Aorta (tissue), 5 donors: ENCODE measurements at places on chromosomes 5 and 9.
A peak's percentile ranks its signal among the peaks of the same experiment; 100 is the strongest.

GRCh38 chr9:121179930-121180681 is 21.6 kb downstream of the RAB14 start:
- H3K36me3 ChIP-seq = peaks cover 5% of the 10 kb centered on the region
- H3K4me3 ChIP-seq = no peak overlapping the region
- H3K4me1 ChIP-seq = no peaks in the 10 kb centered on the region
- no peak overlapping the region for H3K27ac ChIP-seq
- no peaks in the 10 kb centered on the region for H3K27me3 ChIP-seq

- no peaks in the 10 kb centered on the region for H3K36me3 ChIP-seq
- no peak overlapping the region for H3K27ac ChIP-seq
- DNase-seq = no peak
- no peaks in the 10 kb centered on the region for H3K4me1 ChIP-seq
These were observed 24.3 kb downstream of the ABCA1 start for GRCh38 chr9:104903609-104904008.

DNA sequence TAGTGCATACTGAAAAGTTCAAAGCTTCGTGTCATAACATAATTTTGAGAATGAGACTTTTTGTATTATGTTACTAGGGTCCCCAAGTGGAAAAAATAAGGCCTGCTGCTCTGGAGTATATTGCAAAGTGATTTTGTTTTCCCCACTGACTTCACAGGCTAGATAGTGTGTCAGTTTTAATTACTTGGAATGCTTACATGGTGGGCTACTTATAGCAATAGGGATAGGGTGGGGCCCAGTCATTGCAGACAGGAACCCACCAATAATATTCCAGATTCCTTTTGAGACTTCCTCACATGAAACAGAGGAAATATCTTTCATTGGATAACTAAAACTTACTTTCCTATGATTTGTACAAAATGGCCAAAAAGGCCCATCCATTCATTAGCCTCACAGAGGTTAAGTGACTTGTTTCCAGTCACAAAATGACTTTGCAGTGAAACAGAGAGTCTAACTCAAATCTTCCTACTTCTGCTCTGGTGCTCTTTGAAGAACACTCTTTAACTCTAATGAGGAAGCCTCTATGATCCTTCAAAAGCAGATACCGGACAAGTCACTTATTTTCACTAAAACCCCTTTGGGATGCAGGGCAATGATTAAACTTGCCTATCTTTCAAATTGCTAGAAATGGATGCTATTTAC is 16.2 kb upstream of the MEF2C start:
- no peaks in the 10 kb centered on the region for H3K27me3 ChIP-seq
- H3K27ac ChIP-seq = no peak overlapping the region
- no peak for DNase-seq
- no peaks in the 10 kb centered on the region for H3K36me3 ChIP-seq

DNA sequence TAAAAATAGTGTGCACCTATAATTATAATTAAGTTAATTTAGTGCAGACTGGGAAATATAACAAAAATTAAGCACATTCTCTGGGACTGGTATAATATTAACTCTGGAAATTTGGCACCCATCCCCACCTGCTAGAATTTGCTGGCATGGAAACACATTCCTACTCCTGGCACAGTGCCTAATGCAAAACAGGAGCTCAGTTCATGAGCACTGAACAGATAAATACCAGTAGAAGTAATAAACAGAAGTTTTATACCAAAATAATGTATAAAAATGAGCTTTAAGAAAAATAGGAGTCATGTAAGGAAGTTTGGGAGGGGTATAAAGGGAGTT is 23.7 kb upstream of the NPR3 start:
- peaks cover 3% of the 10 kb centered on the region for H3K4me1 ChIP-seq
- no peaks in the 10 kb centered on the region for H3K27me3 ChIP-seq
- no peak overlapping the region for H3K27ac ChIP-seq

GRCh38 chr5:126014676-126015075 is 408.5 kb upstream of the GRAMD2B start:
- peaks cover 6% of the 10 kb centered on the region for H3K4me1 ChIP-seq
- no peak overlapping the region for H3K4me3 ChIP-seq
- no peak for DNase-seq

- no peaks in the 10 kb centered on the region for H3K36me3 ChIP-seq
- peak; percentile 88 for DNase-seq
- no peak overlapping the region for H3K27ac ChIP-seq
These were observed 5.1 kb downstream of the RGS14 start for GRCh38 chr5:177362610-177363507.

GRCh38 chr5:141250576-141250975 is 5.4 kb downstream of the PCDHB15 start:
- no peaks in the 10 kb centered on the region for H3K36me3 ChIP-seq
- H3K4me1 ChIP-seq = no peaks in the 10 kb centered on the region
- no peak overlapping the region for H3K27ac ChIP-seq
- no peak for DNase-seq
- H3K4me3 ChIP-seq = no peak overlapping the region
- H3K27me3 ChIP-seq = no peaks in the 10 kb centered on the region

- peak within 1 kb of the TSS; percentile 81 for H3K4me3 ChIP-seq
- peak; percentile 53 for DNase-seq
- peaks cover 6% of the 10 kb centered on the region for H3K4me1 ChIP-seq
- H3K27ac ChIP-seq = no peak within 1 kb of the TSS
These were observed at the start of gene KLHL3 for GRCh38 chr5:137735555-137736284. TSS of gene KLHL3 (minus strand) at chr5:137736089. CDS start at chr5:137735646, 443 bp downstream.

DNA sequence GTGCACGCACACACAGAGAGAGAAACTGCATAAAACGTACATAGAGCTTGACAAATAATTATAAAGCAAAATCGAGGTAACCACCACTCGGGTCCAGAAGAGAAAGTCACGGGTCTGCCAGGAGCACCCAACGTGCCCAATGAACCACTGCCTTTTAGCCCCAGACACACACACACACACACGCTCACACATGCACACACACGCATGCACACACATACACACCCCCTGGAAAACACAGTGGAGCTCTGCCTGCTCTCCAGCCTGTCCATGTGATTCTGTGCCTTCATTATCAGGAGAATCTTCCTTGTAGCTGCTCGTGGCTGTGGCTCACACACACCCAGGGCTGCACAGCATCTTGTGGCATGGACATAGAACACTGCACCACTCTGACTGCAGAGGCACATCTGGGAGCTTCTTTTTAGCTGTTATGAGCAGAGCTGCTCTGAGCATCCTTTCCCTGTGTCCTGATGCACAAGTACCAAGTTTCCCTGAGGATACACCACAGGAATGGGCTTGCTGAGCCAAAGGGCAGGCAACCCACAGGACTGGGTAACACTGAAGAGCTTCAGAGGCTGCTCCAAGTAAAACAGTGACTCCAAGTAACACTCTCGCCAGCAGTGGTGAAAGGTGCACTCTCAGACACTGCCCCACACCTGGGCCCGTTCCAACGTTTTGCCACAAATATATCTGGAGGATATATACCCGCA is 58.9 kb downstream of the CAMSAP1 start:
- no peak overlapping the region for H3K27ac ChIP-seq
- peaks cover 4% of the 10 kb centered on the region for H3K36me3 ChIP-seq
- H3K27me3 ChIP-seq = no peaks in the 10 kb centered on the region
- DNase-seq = no peak

DNA sequence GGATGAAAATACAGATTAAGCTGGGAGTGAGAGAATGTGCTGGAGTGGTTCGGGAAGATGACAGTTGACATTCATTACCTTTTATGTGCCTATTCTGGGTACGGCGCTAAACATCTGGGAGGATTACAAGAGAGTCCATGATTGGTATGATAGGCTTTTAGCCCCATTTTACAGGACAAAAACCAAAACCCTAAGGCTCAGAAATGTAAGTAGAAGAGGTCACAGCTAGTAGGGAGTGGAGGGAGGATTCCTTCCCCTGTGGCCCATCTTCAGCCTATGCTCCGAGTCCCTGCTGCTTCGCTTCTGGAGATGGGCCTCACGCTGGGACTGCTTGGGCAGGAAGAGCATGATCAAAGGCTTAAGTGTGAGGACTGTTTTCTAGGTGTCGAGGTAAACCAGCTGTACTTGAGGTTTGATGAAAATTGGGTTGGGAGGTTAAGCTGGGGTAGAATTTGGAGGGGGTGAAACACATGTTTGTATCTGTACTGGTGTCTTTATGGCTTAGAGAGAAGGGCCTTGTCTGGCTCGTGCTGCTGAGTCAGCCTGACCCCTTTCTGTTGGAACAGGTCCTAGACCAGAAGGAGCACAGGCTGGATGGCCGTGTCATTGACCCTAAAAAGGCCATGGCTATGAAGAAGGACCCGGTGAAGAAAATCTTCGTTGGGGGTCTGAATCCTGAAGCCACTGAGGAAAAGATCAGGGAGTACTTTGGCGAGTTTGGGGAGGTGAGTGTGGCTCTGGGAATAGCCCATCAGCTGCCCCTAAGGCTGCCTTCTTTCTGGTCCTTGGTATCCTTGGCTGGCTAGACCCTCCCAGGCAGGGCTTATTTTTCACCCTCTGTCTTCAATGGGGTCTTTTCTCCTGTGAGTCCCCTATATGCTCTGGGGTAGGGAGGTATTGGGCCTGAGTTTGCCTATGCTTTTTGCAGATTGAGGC is 2.1 kb downstream of the HNRNPAB start:
- H3K27me3 ChIP-seq = no peaks in the 10 kb centered on the region
- peaks cover 19% of the 10 kb centered on the region for H3K36me3 ChIP-seq
- no peak overlapping the region for H3K27ac ChIP-seq
- no peak for DNase-seq
- H3K4me3 ChIP-seq = peak overlapping the region; percentile 96

DNA sequence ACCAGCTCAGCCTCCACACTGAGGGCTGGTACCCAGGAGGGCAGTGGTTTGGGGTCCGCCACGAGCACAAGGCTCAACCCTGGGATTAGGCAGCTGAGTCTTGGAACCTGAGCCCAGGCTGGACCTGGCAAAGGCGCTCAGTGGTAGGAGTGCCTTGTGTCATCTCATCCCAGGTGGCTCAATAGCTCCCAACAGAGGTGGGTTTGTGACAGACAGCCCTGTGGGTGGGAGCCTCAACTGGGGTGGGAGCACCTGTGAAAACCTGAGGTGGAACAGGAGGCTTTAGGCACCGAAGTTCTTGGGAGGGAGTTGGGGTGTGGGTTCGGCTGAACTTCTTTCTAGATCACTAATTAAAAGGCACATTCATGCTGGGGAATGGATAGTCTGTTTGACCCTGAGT is 35.2 kb upstream of the SMU1 start:
- no peak for DNase-seq
- H3K4me1 ChIP-seq = no peaks in the 10 kb centered on the region
- no peak overlapping the region for H3K27ac ChIP-seq

GRCh38 chr5:117701062-117701461 is 1126.4 kb upstream of the SEMA6A start:
- H3K4me3 ChIP-seq = no peak overlapping the region
- no peaks in the 10 kb centered on the region for H3K36me3 ChIP-seq
- no peak overlapping the region for H3K27ac ChIP-seq

DNA sequence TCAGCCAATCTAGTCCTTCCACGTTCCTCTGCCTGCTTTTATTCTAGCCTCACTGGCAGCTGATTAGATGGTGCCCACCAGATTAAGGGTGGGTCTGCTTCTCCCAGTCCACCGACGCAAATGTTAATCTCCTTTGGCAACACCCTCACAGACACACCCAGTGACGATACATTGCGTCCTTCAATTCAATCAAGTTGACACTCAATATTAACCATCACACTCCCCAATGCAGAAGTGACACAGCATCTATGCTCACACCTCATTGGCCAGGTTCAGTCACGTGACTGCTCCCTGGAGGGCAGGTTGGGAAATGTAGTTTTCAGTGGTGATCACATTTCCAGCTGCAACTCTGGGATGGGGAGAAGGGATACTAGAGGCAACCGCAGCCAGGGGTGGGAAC is 13.0 kb downstream of the SUSD3 start:
- no peak for DNase-seq
- no peak overlapping the region for H3K4me3 ChIP-seq
- no peak overlapping the region for H3K27ac ChIP-seq
- H3K4me1 ChIP-seq = no peaks in the 10 kb centered on the region
- no peaks in the 10 kb centered on the region for H3K27me3 ChIP-seq

DNA sequence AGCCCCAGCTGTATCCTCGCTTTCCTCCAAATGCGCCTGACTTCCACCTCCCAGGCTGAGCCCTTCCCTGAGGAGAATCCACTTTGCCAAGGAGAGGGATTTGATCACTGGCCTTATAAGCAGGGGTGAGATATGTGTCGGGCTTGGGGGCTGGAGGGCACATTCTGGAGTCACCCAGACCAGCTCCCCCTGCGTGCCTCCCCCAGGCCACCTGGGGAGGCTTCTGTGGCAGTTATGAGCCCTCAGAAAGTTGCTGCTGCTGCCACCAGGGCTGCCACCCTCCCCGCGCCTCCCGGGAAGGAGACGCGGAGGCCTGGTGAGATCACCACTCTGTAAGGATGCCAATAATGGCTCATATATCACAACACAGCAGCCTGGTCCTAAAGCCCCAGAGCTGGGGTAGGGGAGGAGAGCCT is 211.5 kb downstream of the PAPPA start:
- no peaks in the 10 kb centered on the region for H3K4me1 ChIP-seq
- no peaks in the 10 kb centered on the region for H3K36me3 ChIP-seq

DNA sequence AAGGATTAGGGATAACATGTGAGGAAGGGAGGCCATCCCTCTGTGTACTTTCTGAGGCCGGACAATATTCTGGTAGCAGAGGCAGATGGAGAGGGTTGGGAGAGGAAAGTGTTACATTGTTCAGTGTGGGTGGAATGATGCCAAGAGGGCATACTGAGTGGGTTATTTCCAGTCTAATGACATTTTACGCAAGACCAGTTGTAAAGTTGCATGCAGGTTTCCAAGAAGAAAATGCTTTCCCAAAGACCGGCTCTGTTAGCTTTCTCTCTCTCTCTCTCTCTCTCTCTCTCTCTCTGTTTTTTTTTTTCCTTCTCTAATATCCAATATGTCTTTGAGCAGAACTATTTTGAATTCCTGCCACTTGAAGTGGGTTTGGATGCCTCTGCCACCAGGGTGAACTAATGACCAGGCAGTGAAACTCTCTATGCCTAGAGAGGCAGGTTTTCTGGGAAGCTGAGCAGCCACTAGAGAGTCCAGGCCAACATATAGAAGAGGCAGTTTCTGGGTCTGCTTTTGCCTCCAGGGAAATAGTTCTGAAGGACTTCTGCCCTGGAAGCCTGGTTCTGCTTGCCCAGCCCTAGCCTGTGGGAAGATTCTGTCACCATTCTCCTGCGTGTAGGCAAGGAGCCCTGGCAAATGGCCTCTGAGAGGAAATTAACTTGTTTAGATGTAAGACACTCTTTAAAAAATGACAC is 24.4 kb upstream of the ZNF366 start:
- H3K4me3 ChIP-seq = no peak overlapping the region
- H3K4me1 ChIP-seq = no peaks in the 10 kb centered on the region
- DNase-seq = no peak
- no peaks in the 10 kb centered on the region for H3K36me3 ChIP-seq
- H3K27me3 ChIP-seq = no peaks in the 10 kb centered on the region

DNA sequence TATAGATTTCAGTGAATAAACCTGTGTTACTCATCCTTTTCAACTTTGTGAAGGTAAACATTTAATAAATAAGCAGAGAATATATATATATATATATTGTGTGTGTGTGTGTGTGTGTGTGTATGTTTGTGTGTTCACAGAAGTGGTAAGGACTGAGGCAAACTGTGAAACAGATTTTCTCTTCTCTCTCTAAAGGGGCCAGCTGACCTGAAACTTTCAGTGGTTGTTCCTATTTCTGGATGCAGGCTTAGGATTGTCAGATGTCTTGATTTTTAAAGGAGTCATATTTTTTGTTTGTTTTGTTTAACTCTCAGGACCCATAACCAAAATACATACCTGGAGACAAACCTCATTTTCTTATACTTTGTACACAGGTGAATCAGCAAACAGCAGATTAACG is 714.9 kb upstream of the MEF2C start:
- no peak for DNase-seq
- H3K27me3 ChIP-seq = no peaks in the 10 kb centered on the region
- H3K27ac ChIP-seq = no peak overlapping the region
- no peaks in the 10 kb centered on the region for H3K4me1 ChIP-seq
